ENCODE measurements at places on chromosomes 7 and 10.
A peak's percentile ranks its signal among the peaks of the same experiment; 100 is the strongest.

- DNase-seq, result peak; percentile 79
Observed at GRCh38 chr7:50812841-50813475, 30.3 kb upstream of the GRB10 start.

GRCh38 chr7:42495256-42495655 lies 258.2 kb upstream of the GLI3 start:
- peak; percentile 60 for DNase-seq

- no peak for DNase-seq
Observed at GRCh38 chr7:147413557-147413870, 1177.1 kb upstream of the C7orf33 start.

DNA sequence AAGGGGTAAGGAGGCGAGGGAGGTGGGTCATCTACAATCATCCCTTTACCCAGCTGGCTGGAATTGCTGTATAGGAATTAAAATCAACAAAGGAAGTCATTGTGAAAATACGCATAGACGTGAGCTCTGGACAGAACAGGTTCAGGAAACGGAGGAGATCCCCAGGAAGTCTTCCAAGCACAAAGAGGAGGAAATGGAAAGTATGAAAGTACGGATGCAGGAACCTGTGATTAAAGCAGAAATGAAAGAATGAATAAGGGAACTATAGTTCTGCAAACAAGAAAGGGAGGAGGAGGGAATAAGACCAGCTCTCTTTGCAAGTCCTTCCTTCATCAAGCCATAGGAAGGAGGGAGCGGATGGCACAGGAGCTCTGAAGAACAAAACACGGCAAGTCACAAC lies 61.8 kb downstream of the PYROXD2 start:
- DNase-seq, result no peak

GRCh38 chr7:17364671-17365070 lies 66.2 kb downstream of the AHR start:
- no peak for DNase-seq

- peak; percentile 90 for DNase-seq
Observed at GRCh38 chr7:105224884-105225651, 163.7 kb downstream of the SRPK2 start.

DNA sequence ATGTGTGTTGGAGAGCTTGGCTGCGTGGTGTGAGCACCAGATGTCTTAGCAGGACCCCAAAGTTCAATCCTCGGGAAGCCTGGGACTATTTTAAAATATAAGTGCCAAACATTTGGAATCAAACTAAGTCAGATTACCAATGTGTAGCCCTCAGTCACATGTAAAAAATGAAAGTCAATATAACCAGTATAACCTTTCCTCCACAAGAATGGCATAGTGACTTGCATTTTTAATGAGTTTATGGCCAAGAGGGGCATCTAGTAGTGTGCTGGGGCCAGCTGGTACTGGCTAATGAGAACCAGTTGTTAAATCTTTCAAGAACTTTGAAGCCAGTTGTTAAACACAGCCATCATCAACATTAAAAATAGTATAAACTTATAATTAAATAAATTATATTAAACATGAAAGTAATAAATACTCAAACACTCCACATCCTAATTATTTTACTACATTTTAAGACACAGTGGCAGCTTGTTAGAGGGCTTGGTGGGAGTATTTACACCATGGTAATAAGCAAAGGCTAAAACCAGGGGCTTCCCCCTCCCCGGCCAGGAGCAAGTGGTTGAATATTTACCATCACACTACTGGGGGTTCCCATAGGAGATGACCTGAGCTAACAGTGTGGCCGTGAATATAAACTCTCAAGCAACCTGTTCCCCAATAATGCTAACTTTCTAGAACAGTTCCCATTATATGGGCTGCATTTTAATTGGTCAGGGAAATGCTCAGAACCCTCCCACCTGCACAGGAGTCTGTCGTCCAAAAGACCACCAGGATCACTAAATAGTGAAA lies 7.9 kb upstream of the FAM170B start:
- DNase-seq, result peak; percentile 45

DNA sequence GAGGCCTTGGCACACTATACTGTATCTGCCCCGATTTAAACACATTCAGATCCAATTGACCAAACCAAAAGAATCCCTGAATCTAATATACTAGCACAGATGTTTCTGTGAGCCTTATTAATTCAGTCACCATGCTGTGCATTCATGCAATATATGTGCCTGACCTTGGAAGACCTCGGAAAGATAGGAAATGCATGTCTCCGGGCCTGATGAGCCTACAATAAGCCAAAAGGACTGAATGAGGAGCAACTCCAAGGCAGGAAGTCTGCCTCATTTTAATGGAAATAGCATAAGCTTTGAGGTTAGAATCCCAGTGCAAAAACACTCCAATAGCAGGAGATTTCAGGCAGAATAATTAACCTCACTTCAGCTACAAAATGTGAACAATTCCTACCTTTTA lies 316.7 kb downstream of the LRRTM3 start:
- DNase-seq, result no peak

DNA sequence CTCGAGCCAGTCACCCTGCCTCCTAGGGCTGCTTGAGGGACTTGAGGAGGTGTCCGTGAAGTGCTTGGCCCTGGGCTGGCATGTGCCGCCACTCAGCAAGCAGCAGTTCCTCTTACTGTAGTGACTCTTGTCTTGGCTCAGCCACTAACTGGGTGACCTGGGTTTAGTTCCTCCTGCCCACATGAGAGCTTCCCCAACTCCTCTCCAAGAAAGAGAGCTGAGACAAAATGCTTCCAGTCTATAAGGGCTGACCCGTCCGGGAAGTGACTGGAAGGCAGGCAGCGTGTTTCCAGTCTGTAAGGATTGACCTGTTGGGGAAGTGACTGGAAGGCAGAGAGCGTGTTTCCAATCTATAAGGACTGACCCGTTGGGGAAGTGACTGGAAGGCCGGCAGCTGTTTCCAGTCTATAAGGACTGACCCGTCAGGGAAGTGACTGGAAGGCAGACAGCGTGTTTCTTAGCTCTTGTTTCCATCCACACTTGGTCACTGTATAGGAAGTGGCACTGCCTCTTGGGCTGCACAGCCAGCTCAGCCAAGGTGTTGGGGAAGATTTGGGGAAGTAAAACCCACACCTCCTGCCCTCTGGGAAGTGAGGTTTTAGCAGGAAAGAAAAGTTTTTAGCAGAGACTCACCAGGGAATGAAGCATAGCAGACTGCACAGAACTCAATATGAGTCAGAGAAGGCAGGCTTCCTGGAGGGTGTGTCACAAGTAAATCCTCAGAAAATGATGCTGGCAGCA lies 53.3 kb upstream of the PPIF start:
- DNase-seq, result peak; percentile 39

DNA sequence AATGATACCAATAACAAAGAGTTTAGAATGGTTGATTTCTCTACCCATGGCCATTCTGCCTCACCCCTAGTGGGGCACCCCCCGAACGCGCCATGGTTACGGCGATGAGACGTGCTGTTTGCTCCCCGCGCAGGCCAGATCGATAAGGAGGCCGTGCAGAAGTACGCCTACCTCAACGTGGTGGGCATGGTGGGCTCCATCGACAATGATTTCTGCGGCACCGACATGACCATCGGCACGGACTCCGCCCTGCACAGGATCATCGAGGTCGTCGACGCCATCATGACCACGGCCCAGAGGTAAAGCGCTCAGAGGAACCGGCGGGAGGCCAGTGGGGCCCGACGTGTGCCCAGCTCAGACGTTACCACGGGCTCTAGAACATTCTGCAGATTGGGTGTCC lies 36.3 kb downstream of the PFKP start:
- DNase-seq, result no peak

GRCh38 chr7:148883266-148884048 lies 634 bp downstream of the EZH2 start:
- DNase-seq, result peak; percentile 4

- no peak for DNase-seq
Observed at GRCh38 chr7:104008107-104008506, 18.6 kb upstream of the RELN start.

- DNase-seq, result no peak
Observed at GRCh38 chr10:16381083-16381482, 55.7 kb upstream of the PTER start.

- DNase-seq, result peak; percentile 24
Observed at GRCh38 chr7:149334930-149335329, 72.9 kb downstream of the ZNF783 start.

- peak; percentile 40 for DNase-seq
Observed at GRCh38 chr10:21993360-21994001, 10.0 kb downstream of the DNAJC1 start.

DNA sequence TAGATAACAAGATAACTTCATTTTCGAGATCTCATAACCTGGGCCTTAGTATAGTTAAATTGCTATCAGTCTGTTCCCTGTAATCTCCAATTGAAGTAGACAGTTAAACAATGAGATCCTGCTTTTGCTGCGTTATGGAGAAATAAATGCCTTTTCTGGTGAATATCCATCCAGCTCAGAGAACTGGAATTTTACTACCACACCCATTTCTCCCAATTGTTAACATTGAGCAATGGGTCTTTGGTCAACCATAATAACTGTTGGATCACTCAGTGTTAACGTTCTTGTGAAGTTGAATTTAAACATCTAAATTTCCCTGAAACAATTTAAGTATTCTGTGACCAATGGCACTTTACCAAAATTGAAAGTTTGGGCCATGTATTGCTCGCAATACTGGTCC lies 3.0 kb downstream of the CALU start:
- DNase-seq, result peak; percentile 70

GRCh38 chr7:71566376-71566775 lies 434.4 kb downstream of the GALNT17 start:
- no peak for DNase-seq

DNA sequence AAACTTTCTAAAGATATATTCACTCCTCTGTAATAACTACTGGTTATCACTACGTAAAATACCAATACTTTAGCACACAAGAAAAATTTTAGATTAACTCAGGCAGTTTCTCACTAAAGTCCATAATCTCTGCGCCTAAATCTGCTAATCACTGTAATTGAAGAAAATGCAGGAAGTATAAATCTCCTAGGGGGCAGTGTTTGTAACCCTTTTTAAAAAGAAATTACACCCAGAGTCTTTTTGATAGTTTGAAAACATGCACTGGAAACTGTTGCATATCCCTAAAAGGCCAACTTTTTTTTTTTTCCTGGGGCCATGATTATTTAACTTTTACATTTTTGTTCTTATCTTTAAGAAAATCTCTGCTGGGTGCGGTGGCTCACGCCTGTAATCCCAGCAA lies 209.6 kb downstream of the KIAA1217 start:
- DNase-seq, result no peak

DNA sequence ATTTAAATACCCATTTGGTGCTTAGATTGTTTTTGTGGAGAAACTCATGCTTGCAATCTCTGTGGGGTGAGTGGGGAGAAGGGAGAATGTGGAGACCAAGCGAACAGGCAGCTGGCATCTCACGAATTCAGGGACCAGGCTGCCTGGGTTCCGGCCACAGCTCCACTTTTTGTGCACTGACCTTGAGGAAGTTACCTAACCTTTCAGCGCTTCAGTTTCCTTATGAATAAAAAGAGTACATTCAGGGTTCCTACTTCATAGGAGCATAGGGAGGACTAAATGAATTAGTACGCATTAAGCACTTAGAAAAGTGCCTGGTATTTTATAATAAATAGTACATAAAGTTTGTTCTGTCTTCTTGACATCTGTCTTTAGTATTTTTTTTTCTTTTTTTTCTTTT lies 72.5 kb downstream of the PRTFDC1 start:
- DNase-seq, result no peak

DNA sequence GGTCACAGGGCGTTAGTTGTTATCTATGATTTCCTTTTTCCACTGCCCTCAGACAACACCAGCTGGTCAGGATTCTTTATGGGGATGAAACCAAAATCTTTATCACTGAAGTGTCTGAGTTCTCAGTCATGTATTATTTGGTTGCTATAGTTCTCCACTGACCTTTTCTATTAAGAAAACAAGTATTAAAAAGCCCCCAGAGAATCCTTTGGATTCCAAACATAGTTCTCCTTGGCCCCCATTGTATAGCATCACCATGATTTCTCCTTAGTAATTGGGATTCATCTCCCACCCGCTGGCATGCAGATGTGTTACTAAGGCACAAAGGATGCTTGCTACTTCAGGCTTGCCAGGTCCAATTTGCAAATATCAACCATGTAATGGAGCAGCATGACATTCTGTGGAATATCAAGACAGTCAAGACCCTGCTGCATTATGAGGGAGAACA lies 94.3 kb downstream of the IQUB start:
- no peak for DNase-seq

GRCh38 chr7:85186083-85186520 lies 754 bp downstream of the SEMA3D start:
- DNase-seq, result peak; percentile 49

GRCh38 chr10:28983799-28984198 lies 305.1 kb upstream of the LYZL1 start:
- DNase-seq, result no peak

DNA sequence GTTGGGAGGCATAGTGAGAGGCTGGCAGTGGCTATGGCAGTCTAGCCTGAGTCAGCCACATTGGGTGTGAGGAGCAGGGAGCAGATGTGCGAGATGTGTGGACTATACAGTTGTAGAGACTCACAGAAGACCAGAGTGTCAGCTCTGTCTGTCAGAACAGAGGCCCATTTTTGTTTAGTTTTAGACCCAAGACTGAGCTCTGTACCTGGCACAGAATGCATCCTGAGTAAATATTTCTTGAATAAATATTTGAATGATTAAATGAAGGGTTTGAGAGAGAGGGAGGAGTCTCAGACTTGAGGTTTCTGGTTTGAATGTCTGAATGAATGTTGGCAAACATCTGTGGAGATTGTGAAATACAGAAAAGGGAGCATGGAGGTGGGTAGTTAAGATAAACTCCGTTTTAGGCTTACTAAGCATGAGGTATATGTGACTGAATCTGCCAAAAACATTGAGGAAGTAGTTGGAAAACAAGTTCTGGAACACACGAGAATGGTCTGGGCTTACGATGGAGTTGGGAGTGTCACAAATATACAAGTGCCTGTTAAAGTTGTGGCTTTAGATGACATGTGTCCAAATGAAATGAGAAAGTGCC lies 3.6 kb downstream of the SEC23IP start:
- peak; percentile 4 for DNase-seq

- DNase-seq, result no peak
Observed at GRCh38 chr10:86313621-86314041, 53.0 kb downstream of the GRID1 start.

DNA sequence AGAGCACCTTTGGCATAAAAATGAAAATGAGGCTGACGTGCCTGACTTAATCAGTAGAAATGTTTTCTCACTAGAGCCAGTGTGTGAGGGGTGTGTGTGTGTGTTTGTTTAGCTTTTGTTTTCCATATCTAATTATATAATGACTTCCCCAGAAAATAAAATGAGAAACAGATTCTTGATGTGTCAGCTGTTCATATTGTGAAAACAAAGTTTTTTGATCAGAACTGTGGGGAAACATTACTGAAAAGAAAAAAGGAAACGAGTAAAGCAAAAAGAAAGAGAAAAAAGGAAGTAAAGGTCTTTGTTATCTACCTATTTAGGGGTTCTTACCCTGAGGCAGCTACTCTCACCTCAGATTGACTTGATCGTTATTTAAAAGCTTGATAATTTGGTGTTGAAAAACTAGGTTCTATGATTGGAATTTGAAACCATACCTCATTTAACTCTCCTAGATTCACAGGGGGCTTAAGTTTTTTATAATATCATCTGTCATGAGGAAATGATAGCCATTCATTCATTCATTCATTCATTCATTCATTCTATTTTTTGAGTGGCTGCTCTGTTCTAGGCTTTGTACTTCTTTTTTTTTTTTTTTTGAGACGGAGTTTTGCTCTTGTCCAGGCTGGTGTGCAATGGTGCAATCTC lies 58.0 kb downstream of the CREM start:
- no peak for DNase-seq

All from fibroblast of skin of scalp (primary cell).